ENCODE measurements at places on chromosomes 2 and 18. TPM values are rescaled to one million over a fixed set of nuclear protein-coding genes. Genes with fewer than 3 reads are reported as not detected.

The SULT1C2 gene
- polyA plus RNA-seq = 0.15 TPM

The C2orf78 gene
- not detected for polyA plus RNA-seq

The SPP2 gene
- not detected for polyA plus RNA-seq

The SCYGR2 gene
- not detected for polyA plus RNA-seq

The CCDC74B gene
- polyA plus RNA-seq = 8.1 TPM

The SH3RF3 gene
- polyA plus RNA-seq = 12.6 TPM

The LCT gene
- polyA plus RNA-seq = not detected

The AMER3 gene
- 0.05 TPM for polyA plus RNA-seq

The ST8SIA3 gene
- 0.09 TPM for polyA plus RNA-seq

The OSR1 gene
- polyA plus RNA-seq = 144 TPM

The RAMP1 gene
- polyA plus RNA-seq = 185 TPM

The FAM110C gene
- polyA plus RNA-seq = 3.8 TPM

The FBXO48 gene
- 0.68 TPM for polyA plus RNA-seq

The PROM2 gene
- polyA plus RNA-seq = 25.1 TPM

The SERPINB13 gene
- not detected for polyA plus RNA-seq

The HDLBP gene
- 199 TPM for polyA plus RNA-seq

The PRKAG3 gene
- polyA plus RNA-seq = not detected

The CFAP65 gene
- polyA plus RNA-seq = not detected

The RAB6C gene
- 0.08 TPM for polyA plus RNA-seq

The CD8B gene
- 0.82 TPM for polyA plus RNA-seq

The SERPINB5 gene
- 5.6 TPM for polyA plus RNA-seq

The PTGR3 gene
- 23.9 TPM for polyA plus RNA-seq

The ASXL2 gene
- 8.6 TPM for polyA plus RNA-seq

The ARMC9 gene
- polyA plus RNA-seq = 13.5 TPM

The MOGAT1 gene
- polyA plus RNA-seq = not detected
